GM12892 (cell line): ENCODE measurements at places on chromosomes 3 and 15.

DNA sequence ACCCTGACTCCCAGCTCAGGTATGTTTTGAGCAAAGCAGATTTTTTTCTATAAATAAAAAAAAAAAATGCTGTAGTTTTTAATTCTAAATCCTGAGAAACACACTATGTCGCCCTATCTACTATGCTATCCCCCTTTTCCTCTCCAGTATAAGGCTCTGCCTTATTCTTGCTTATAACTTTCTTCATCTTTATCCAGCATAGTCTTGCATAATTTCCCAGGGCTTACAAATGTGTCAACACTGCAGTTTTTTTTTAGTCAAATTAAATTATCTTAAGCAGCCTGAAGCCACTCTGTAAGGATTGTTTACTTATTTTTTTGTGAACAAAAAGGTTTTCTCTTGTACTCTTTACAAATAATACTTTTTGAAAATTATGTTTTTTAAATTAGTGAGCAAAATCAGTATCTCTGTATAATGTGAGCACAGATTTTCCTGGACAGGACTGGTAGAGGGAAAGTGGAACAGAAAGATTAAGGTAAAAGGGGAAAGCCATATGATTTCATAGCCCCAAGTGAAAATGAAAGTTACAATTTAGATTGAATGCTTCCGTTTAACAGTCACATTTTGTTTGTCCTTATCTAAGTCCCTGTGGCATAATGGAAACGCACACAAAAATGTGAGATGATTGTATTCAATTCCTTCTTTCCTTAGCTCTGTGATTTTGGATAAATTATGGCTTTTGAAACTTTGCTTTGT lies 5.6 kb upstream of the PYDC2 start:
- no peak for DNase-seq

GRCh38 chr3:133663569-133664313 lies 2.0 kb upstream of the TOPBP1 start:
- no peak for DNase-seq

GRCh38 chr3:420584-420983 lies 224.0 kb downstream of the CHL1 start:
- no peak for DNase-seq

- no peak for DNase-seq
Measured at GRCh38 chr3:66475386-66476020, 25.3 kb downstream of the LRIG1 start.

DNA sequence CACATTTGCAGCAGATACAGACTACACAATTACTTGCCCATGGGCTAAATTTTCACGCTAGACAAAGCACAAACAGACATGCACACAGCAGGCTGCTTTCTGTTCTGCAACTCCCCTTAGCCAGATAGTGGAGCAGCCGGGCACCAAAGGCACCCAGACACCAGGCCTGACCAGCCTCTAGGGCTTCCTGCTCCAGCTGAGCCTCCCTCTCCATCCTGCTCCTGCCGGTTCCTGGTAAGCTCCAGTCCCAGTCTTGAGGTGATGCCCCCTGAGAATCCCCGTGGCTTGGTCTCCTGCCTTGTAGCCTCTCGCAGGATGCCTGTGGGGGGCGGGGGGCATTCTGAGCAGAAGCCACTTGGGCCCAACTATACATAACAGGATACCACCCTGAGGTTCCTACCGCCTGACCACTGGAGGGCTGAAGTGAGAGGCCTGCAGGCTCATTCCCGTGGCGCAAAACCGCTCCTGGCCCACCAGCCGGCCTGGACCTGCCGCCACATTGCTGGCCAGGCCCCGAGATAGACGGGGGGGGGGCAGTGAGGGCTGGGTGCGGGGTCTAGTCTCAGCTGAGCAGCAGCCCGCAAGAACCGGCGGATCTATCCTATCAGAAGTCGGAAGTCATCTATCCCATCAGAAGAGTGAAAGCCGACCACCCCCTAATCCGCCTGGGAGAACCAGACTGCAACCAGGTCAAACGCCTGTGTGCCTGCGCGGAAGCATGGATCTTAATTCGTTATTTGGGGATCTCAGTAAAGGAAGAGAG lies 3.9 kb downstream of the FOXL2 start:
- no peak for DNase-seq

- no peak for DNase-seq
Measured at GRCh38 chr3:17290894-17291293, 406.1 kb downstream of the PLCL2 start.

GRCh38 chr3:69276884-69277283 lies 109.0 kb downstream of the FRMD4B start:
- DNase-seq, result no peak

- no peak for DNase-seq
Measured at GRCh38 chr3:117405359-117405758, 695.8 kb downstream of the TUSC7 start.

- no peak for DNase-seq
Measured at GRCh38 chr15:75832114-75832513, 11.1 kb upstream of the UBE2Q2 start.

DNA sequence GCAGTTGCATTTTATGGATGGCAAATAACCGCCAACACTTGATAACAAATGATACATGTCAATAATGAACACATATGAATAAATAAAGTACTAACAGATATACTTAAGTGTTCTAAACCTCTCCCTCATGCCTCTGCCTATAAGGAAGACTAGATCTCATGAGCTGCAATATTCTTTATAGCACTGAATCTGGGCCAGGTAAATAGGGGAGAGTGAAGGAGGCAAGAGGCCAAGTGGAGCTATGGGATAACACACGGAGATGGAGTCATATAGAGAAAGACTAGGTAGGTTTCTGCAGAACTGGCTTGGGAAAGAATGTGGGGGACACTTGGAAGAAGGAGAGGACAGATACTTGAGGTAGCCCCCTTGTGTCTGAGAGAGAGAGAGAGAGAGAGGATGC lies 354.2 kb upstream of the CFAP20DC start:
- no peak for DNase-seq

DNA sequence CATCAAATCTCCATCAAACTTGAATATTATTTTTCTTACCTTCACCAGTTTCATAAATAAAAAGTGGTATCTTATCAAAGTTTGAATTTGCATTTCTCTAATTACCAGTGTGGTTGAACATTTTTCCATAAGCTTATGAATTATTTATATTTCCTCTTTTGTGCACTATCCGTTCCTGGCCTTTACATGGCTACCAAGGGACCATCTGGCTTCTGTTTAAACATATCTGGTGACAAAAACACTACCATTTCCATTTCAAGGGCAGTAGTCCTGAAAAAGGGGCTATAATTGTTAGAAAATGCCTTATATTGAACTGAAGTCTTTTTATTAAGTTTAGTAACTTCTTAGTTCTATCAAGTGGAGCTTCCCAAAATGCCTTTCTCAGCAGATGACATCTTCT lies 44.3 kb upstream of the TM4SF4 start:
- no peak for DNase-seq

GRCh38 chr3:184366619-184367289 lies 5.2 kb downstream of the POLR2H start:
- DNase-seq, result no peak

DNA sequence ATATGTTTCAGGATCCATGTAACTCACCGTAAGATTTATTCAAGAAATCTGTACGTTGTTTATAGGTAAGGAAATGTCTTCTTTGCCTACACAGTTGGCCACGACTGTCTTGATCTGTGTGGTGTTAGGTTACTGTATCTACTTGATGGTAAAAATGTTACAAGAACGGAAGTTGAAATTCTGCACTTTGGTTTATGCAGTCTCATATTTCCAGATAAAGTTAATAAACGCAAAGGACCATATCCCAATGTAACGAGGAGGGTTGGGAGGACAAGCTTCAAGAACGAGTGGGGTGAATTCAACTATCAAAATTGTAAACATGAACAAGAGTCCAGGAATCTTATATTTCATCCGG lies 1.0 kb downstream of the USF3 start:
- no peak for DNase-seq

- no peak for DNase-seq
Measured at GRCh38 chr3:45171283-45171682, 25.1 kb upstream of the CDCP1 start.

GRCh38 chr15:79054350-79054749 lies 36.2 kb downstream of the RASGRF1 start:
- no peak for DNase-seq

GRCh38 chr3:189094539-189094938 lies 77.2 kb upstream of the TPRG1 start:
- DNase-seq, result no peak

- no peak for DNase-seq
Measured at GRCh38 chr3:141482245-141482922, 4.4 kb upstream of the RASA2 start.

DNA sequence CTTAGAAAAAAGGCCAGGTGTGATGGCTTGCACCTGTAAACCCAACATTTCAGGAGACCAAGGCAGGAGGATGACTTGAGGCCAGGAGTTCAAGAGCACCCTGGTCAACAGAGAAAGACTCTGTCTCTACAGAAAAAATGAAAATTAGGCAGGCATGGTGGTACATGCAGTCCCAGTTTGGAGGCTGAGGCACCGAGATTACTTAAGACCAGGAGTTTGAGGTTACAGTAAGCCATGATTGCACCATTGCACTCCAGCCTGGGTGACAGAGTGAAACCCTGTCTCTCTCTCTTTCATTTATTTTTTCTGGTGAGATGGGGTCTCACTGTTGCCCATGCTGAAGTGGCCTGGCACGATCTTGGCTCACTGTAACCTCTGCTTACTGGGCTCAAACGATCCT lies 24.7 kb downstream of the IP6K1 start:
- no peak for DNase-seq

- no peak for DNase-seq
Measured at GRCh38 chr15:49064884-49065283, 18.6 kb upstream of the SECISBP2L start.

GRCh38 chr3:179933914-179934313 lies 102.8 kb downstream of the PEX5L start:
- DNase-seq, result no peak

GRCh38 chr3:159994182-159994581 lies 5.5 kb downstream of the IL12A start:
- no peak for DNase-seq

DNA sequence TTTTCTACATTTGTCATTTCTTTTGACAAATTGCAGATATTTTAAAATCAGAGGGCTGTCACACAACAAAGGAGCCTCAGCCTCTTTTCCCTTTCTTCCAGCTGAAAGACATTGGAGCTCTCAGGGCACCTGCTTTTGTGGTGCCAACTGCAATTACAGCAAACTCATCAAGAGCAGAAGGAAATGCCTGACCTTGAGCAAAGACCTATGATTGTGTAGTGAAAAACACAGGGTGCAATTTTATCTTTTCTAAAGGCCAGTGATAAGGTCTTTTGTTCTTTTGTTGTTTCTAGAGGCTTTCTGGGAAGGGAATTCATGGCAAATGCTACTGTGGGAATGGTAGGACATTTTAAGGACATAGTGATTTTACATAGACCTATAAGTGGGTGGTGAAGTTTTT lies 214.3 kb downstream of the OXSM start:
- DNase-seq, result no peak

- no peak for DNase-seq
Measured at GRCh38 chr15:35665896-35666536, 120.1 kb upstream of the DPH6 start.

GRCh38 chr3:147361454-147362420 lies 44.6 kb downstream of the ZIC4 start:
- DNase-seq, result peak; percentile 38

DNA sequence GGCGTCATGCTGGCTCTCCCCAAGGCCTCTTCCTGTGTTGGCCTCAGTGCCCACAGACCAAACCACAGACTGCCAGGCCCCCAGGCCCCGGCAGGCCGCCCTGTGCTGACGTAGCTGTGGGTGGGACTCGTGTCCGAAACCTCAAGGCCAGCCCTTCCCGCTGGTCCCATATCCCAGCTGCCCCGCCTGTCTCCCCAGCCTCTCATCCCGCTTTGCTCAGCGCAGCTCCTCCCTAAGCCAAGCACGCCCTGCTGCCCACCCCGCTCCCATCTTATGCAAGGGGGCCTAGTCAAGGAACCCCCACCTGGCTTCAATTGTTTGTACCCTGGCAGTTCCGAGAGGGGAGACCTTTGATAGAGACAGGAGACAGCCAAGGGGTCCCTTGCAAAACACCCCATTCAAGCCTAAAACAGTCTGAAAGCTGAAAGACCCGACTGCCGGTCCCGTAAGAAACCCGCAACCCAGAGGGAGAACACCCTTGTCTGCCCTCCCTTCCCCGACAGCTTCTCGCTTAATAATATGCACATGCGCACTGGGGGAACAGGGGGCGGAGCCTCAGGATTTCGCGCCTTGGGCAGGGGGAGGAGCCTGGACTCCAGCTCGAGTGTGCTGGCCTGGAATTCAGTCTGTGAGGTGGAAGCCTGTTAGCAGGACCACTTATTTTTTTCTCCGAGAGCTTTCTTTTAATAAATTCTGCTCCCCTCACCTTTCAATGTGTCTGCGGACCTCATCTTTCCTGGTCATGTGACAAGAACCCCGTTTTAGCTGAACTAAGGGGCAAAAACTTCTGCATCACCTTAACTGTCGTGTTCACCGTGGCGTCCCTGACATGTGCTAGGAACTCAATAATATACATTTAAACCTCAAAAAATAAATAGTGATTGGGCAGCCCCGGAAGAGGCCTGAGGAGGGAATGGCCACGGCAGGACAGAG lies 17.2 kb downstream of the TNFAIP8L3 start:
- no peak for DNase-seq

DNA sequence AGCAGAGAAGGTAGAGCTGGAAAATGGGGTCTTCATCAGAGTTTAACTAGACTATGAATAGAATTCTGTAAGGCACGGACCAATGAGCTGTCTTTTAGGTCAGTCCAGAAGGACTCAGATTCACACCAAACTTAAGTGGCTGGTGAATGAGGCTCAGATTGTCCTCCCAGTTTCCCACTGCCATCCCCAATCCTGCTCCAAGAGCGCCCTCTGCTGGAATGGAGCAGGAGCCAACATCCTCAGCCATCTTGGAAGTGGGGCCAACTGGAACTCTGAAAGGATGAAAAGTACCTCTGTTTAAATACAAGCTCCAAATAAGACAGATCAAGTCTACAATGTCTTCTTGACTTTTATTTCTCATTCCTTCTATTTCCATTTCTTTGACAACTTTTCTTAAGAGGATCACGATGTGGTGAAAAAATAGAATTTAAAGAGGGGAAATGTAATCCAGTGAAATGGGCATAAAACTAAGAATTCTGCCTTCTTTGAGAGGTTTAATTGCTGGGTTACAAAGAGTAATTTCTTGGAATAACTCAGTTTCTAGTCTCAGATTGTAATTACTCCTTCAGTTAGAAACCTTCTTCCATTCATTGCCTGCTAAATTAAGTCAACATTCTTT lies 217.1 kb upstream of the TPRG1 start:
- DNase-seq, result peak; percentile 28
